ENCODE measurements at places on chromosomes 2 and 18. TPM values are rescaled to one million over a fixed set of nuclear protein-coding genes. Genes with fewer than 3 reads are reported as not detected.

Gene LMAN2L
- 19.3 TPM for total RNA-seq

GRCh38 chr18:2680216-2680792 lies 24.8 kb downstream of the SMCHD1 start:
- no peak for DNase-seq

GRCh38 chr2:41863062-41863461 lies 184.8 kb upstream of the PKDCC start:
- no peak for DNase-seq

Gene CRYBA2
- total RNA-seq: not detected

GRCh38 chr2:70941701-70942100 lies 6.0 kb downstream of the ATP6V1B1 start:
- DNase-seq: peak; percentile 35

Gene TMEM17
- total RNA-seq: 4.9 TPM

DNA sequence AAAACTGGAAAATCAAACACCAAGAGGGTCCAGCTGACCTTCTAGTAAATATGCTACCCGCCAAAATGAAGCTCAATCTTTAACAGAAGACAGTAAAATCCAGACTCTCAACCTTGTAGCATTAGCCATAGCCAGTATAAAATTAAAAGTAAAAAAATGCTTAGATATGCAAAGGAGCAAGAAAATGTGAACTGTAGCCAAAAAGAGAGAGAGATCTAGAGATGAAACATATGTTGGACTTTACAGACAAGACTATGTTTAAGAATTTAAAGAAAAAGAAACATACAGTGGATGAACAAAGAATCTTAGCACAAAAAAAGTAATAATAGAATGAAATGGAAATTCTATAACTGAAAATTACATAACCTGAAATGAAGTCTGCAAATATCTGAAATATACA lies 344.5 kb downstream of the LRATD1 start:
- no peak for DNase-seq

GRCh38 chr2:177735318-177735803 lies 337.2 kb downstream of the PDE11A start:
- DNase-seq: no peak

- peak; percentile 53 for DNase-seq
Measured at GRCh38 chr2:239948100-239948881, 76.9 kb downstream of the NDUFA10 start.

- DNase-seq: no peak
Measured at GRCh38 chr2:98460573-98461497, 16.2 kb downstream of the INPP4A start.

- DNase-seq: no peak
Measured at GRCh38 chr2:27003857-27004256, 28.9 kb upstream of the TMEM214 start.

DNA sequence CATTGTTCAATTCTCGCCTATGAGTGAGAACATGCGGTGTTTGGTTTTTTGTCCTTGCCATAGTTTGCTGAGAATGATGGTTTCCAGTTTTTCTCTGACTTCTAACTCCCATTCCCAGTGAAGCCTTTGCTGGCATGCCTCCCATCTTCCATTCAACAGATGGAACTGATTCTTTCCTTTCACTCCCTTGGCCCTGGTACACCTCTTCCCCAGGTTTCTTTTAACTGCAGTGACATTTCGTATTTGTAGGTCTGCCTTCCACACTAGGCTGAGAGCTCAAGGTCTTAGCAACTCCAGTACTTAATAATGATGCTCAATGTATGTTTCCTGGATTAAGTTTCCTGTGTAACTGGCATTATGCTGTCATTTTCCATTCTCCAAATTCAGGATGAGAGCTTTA lies 48.5 kb downstream of the GAREM1 start:
- no peak for DNase-seq

DNA sequence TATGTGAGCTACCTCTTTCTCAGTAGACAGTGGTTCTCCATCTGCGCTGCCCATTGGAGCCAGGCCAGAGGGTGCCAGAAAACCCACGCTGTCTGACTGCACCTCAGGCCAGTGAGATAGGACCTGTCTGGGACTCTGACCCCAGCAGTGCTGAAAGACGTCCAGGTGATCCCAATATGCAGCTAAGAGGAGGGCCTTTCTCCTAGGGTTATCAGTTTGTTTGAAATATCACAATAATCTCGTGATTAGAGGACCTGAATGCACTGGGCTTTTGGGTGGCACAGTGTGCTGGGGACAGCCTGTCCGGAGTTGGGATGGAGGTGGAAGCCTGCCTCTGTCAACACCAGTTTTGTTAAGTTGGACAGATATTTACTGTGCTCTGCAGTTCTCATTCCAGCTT lies 216.3 kb downstream of the LDLRAD4 start:
- no peak for DNase-seq

GRCh38 chr18:13813271-13813849 lies 10.6 kb upstream of the MC5R start:
- DNase-seq: peak; percentile 77

Gene MYCN
- 7.0 TPM for total RNA-seq

- no peak for DNase-seq
Measured at GRCh38 chr2:224986477-224986876, 55.8 kb downstream of the DOCK10 start.

GRCh38 chr18:80234398-80234797 lies 12.9 kb downstream of the PARD6G start:
- DNase-seq: no peak

GRCh38 chr2:174673876-174674275 lies 76.3 kb upstream of the WIPF1 start:
- DNase-seq: no peak

DNA sequence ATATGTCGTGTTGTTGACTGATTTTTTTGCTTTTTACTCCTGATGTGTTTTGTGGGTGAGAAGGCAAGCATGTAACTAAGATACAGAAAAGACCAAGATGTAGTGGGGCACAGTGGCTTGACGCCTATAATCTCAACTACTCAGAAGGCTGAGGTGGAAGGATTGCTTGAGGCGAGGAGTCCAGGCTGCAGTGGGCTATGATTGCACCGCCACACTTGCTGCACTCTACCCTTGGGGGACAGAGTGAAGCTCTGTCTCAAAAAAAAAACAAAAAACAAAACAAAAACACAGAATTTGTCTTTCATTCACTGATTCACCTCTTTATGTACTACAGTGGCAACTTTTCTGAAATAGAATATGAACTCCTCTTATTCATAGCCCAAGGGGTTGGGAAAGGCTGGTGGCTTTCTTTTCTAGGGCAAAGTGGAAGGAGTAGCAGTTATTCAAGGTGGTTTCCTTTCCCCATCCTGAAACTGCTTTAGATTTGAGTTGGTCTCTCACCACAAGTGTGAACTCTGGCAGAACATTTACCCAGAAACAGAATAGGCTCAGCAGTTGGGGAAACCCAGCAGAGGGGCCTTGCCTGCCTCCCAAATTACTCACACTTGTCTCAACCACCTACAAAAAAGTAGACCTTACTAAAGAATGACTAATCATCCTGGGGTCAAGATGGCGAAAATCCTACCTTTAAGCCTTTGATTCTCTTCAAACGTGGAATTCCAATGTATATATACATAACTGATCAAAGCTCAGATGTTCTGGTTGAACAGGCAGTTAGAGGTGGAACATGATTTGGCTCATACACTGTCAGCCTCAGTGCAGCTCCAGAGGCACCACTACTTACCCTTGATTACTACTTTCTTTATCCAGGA lies 6.5 kb downstream of the TANK start:
- no peak for DNase-seq

Gene C2orf49
- total RNA-seq: 30.6 TPM

DNA sequence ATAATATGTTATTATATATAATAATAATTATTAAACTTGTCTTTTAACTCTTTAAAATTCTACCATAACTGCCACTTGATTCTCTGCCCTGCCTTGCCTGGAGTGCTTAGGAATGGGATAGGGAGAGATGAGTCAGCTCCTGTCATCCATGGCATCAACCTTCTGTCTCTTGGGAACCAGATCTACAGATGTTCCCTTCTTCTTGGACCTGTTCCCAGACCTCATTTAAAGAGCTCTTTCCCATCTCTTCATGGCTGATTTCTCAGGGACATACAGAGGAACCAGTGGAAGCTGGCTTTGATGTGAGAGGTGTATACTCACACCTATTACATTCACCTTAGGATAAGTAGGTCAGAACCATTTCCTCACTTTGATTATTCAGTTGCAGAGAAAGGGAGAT lies 155.3 kb upstream of the MYO3B start:
- DNase-seq: no peak

All from sciatic nerve (tissue), 2 donors.